ENCODE measurements at places on chromosomes 3 and 15.

GRCh38 chr3:33910031-33910430 lies 111.6 kb downstream of the PDCD6IP start:
- DNase-seq = no peak

GRCh38 chr15:74368121-74368520 lies 675 bp upstream of the CYP11A1 start:
- DNase-seq = no peak

GRCh38 chr3:86942206-86942605 lies 48.7 kb downstream of the VGLL3 start:
- DNase-seq = no peak

GRCh38 chr3:44885618-44886017 lies 11.2 kb downstream of the TGM4 start:
- DNase-seq = no peak

GRCh38 chr3:45756055-45756454 lies 40.3 kb downstream of the SLC6A20 start:
- no peak for DNase-seq

DNA sequence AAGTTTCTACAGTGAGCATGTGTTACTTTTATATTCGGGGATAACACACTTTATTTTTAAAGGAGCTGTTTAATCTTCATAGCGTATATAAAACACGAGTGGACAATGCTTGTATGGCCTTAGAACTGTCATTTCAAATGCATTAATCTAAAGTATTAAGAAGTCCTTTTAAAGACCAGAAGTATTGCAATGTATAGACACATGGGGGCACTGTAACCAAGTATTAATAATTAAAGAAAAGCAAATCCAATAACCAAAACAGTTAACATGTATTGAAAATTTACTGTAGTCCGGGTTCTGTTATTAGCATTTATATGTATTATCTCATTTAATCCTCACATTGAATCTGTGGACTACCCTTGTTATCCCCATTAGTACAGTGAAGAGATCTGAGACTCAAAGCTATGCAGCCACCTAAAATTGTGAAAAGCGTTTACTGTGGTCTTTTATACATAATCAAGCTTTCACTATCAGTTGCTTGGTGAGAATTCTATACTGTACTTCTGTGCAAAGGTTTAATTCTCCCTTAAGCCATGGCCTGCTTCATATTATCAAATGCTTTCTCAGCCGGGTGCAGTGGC lies 10.1 kb downstream of the ARL14 start:
- DNase-seq = peak; percentile 12

DNA sequence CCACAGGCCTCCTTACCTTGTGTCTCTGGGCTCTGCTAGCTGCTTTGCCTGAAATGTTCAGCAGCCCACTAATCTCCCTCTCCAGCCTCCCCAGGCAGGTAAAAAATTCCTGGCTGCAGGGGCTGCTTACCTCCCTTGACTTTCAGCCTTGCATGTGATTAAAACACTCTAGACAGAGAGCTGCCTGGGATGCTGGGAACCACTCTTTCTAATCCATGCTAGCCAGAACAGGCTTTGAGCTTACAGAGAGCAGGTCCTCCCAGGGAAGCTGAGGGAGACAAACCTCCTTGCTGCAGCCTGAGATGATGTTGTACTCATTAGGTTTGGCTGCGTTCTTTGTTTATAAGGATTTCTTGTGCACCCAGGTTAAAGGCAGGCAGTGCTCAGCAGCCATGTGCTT lies 33.7 kb upstream of the LIPC start:
- no peak for DNase-seq

DNA sequence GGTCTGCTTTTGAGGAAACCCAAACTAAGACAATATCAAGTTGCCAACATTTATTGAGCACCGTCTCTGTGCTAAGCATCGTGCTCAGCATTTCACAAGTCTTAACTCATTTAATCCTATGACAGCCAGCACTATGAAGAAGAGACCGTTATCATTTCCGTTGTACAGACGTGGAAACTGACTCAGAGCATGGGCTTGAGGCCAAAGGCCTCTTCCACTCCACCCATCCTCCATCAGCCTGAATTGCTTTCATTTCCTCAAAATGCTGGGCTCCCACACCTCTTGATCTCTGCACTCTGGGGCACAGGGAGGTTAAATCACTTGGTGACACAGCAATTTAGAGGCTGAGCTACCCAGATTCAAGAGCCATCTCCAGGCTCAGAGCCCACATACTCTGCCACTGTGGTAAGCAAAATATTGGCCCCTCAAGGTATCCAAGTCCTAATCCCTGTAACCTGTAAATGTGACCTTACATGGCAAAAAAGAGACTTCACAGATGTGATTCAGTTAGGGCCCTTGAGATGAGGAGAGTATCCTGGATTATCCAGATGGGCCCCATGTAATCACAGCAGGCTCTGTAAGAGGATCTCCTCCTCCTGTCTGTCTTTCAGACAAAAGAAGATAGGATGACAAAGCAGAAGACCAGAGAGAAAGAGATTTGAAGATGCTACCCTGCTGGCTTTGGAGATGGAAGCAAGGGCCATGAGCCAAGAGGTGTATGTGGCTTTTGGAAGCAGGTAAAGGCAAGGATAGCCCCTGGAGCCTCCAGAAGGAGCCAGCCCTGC lies 24.3 kb upstream of the FLNB start:
- DNase-seq = peak; percentile 45

DNA sequence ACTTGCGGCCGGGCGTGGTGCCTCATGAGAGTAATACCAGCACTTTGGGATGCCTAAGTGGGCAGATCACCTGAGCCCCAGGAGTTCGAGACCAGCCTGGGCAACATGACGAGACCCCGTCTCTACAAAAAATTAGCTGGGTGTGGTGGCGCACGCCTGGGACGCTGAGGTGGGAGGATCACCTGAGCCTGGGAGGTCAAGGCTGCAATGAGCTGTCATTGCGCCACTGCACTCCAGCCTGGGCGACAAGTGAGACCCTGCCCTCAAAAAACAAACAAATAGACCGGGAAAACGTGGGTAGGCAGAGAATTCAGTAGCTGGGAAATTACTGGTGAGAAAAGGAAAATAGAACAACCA lies 667 bp downstream of the UMPS start:
- no peak for DNase-seq

DNA sequence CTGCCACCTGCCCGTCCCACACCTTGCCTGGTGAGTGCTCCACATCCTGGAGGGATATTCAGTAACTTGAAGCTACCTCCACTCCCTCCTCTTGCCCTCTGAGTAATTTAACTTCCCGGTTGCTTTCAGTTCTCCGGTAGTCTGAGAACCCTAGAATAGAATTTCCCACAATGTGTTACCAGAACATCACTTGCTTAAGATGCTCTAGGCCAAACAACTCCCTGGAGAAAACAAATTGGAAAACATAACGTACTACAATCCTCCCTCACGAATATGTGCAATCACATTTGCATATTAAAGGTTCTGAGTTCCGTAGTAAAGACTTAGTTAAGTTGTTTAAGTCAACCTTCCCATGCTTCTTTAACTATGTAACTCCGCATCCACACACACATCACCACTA lies 44.8 kb downstream of the SLCO2A1 start:
- DNase-seq = no peak

DNA sequence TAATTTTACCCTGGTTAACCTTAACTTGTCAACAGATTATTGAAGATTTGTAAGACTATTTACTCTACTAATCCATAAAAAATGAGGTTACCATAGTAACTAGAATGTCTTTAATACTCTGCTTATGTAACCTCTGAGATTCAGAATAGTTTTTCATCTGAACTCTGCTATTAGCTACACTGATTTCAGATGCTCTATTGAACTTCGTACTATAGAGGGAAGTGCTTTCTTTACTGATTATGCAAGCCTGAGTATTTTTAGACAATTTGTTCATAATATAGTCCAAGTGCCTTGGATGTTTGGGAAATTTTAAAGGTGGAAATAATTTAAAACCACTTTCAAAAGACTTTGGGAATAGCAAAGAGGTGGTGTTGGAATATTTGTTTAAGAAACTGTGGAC lies 107.9 kb upstream of the GBE1 start:
- no peak for DNase-seq

GRCh38 chr3:170132335-170132734 lies 49.2 kb downstream of the PHC3 start:
- no peak for DNase-seq

GRCh38 chr15:80709542-80709941 lies 14.4 kb downstream of the ABHD17C start:
- DNase-seq = no peak

GRCh38 chr3:192351441-192351840 lies 375.9 kb downstream of the FGF12 start:
- DNase-seq = no peak

DNA sequence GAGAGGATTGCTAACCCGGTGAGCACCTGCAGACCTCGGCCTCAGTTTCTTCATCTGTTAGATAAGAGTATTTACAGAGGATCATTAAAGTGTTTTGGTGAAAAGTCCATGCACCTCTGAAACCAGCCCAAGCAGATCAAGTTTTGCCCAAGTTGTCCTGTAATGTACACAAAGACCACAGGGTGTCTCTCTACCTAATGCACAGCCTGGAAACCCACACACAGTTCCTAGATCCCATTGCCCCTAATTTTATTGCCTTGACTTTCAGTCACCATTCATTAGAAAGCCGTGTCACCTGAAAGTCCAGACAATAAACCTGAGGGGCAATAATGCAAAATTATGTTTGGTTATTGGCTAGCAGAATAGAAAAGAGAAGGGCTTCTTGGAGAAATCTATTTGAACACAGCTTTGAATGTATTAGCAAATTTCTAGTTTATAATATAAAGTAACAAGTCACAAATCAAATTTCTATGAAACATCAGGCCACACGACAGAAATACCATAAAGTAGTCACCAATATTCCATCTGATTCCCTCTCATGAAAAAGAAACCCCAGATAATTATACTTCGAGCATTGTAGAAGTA lies 161.3 kb upstream of the SLC2A2 start:
- DNase-seq = no peak

DNA sequence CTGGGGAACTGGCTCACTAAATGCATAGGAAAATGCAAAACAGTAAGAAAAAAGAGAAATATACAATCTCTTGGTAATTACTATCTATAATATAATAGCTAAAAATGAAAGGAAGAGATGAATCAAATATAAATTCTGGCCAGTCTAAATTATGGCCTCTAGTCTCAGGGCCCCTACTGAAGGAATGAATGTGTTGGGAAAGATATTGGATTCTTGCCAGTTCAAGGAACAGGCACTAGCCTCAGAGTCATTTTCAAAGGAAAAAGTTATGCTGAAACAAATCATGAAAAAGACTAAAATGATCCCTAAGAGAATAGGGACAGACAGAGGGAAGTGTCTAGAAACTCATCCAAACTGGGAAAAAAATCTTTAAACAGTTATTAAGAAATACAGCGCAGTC lies 62.4 kb downstream of the C3orf80 start:
- no peak for DNase-seq

DNA sequence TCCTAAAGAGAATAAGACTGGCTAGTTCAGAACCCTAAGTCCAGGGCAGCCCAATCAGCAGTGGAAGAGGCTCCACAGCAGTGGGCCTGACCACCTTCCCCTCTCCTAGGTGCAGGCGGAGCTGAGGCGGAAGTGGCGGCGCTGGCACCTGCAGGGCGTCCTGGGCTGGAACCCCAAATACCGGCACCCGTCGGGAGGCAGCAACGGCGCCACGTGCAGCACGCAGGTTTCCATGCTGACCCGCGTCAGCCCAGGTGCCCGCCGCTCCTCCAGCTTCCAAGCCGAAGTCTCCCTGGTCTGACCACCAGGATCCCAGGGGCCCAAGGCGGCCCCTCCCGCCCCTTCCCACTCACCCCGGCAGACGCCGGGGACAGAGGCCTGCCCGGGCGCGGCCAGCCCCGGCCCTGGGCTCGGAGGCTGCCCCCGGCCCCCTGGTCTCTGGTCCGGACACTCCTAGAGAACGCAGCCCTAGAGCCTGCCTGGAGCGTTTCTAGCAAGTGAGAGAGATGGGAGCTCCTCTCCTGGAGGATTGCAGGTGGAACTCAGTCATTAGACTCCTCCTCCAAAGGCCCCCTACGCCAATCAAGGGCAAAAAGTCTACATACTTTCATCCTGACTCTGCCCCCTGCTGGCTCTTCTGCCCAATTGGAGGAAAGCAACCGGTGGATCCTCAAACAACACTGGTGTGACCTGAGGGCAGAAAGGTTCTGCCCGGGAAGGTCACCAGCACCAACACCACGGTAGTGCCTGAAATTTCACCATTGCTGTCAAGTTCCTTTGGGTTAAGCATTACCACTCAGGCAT lies 33.7 kb downstream of the VIPR1 start:
- peak; percentile 59 for DNase-seq

DNA sequence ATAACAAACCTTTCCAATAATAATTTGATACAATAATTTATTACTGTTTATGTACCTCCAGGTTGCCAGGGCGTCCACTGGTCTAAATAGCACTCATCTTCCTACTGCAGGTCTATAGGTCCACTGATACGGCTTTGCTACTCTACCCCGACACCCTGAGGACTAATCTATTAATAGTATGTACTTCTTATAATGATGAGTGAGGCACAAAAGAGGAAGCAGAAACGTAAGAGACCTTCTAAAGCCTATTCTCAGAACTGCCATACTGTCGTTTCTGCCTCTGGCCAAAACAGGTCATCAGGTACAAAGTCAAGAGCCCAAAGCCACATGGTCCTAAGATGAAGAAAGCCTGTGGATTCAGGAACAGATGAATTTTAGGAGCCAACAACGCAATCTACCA lies 163.2 kb upstream of the GRM7 start:
- DNase-seq = no peak

DNA sequence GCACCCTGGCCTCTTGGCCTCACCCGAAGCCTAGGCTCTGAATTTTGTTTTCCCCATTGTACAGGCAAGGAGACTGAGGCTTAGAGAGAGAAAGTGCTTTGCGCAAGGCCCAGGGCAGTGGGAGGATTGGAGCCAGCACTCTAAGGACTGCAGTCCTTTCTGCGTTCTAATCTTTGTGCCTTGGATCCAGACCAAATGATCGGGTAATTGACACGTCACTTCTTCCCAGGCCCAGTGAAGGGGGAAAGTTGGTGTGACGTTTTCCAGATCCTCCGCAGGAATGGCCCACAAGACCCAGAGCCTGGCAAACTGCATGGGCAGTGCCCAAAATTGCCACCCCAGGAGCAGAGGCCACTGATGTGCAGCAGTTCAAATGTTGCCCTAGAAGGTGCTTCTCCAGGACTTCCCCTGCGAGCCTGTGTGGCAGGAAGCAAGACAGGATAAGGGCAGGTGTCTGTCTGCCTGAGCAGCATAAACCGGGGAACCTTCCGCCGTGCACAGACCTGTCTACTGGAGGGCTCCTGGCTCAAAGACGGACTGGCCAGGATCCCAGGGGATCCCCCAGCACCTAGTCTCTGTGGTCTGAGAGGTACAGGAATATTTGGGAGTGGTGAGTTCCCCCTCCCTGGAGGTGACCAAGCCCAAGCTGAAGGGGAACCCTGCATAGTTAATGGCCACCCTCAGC lies 194.5 kb upstream of the TLE3 start:
- no peak for DNase-seq

DNA sequence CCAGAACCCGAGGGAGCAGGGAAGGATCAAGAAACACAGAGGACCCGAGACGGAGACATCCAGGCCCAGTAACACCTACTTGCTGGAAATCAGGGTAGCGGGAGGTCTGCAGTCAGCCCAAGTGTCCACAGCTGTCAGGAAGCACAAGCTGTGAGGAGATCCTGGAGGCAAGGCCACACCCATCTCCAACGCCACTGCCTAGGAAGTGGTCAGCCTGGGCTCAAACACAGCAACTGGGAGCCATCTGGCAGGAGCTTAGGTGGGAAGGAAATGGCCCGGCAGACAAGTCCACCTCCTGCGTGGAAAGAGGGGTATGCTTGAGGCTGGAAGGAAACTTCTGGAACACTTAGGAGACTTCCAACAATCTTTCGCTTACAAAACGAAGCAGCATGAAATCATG lies 407.1 kb downstream of the VPS13C start:
- no peak for DNase-seq

Measured in CD4-positive, alpha-beta T cell treated with Interleukin-1 beta for 1 hour (primary cell).